ENCODE measurements at places on chromosomes 1 and 21.
A peak's percentile ranks its signal among the peaks of the same experiment; 100 is the strongest.

DNA sequence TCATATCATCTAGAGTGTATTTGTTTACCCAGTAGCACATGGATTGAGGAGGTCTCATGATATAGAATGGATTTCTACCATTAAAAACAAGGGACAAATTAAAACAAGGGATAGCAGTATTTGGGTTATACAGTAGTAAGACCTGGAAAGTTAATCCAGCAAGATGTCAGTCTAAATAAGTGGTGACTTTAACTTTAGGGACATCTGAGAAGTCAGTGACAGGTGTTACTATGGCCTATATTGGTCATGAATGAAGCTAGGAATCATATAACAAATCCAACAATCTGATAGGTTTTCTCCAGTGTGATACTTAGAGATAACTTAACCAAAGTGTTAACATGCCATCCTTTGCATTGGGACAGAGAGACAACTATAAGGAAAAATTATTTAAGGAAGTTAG, 42.7 kb upstream of the DHCR24 start:
- no peak for DNase-seq

GRCh38 chr1:9371951-9372350, 79.3 kb downstream of the SPSB1 start:
- no peak for DNase-seq

DNA sequence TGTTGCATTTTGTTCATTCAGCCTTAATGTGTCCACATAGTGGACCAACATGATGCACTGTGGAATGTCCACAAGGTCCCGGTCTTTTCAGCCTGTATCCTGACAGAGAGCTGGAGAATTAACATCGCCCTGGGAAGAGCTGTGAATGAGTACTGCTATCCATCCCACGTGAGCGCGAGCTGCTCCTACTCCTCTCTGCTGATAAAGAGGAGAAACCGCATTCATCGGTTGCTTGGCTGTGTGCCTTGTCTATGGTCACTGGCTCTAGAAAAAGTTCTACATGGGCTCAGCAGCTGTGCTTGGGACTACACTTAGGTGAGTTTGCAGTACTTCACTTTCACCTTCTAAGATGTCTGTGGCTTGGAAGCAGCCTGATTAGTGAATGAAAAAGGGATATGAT, 31.1 kb upstream of the IGSF5 start:
- DNase-seq, result no peak

DNA sequence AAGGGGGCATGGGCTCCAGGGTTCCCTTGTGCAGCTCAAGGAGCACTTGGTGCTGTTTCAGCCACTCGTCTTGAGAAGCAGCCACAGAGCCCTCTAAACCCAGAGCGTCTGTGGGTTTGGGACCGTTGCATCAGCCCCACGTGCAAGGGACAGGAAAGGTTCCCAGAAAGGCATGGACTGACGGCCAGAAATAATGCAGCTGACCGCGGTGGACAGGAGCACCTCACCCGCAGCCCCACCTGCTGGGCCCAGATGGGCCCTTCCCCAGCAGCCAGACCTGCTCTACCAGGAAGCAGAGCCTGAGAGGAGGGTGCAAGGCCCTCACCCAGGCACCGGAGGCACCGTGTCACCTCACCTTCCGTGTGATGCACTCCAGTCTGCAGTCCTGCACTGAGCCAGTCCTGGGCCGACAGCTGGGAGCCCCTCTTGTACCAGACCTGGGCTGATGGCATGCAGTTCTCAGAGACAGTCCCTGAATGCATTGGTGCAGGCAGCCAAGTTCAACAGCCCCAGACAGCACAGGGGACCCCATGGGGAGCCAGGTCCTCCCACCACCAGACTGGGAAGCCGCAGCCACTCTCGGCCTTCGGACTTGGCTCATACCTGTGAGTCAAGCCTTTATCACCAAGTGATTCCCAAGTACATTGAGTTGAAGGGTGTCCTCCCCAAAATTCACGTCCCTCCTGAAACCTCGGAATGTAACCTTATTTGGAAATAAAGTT, 4.8 kb upstream of the TFF3 start:
- DNase-seq, result no peak

DNA sequence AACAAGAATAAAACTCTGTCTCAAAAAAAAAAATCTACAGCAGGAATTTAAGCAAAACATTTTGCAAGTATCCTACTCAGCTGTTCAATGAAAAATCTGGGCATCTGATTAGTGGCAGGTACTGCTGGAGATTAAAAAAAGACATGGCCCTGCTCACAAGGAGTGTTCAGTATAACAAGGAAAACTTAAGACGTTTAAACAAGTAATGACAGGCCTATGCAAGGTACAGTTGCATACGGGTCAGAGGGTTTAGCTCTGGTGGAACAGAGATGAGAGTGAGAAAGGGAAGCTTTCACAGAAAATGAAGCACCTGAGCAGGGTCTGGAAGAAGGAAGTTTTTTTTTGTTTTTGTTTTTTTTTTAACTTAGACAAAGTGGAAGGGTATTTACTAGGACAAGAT, 23.0 kb downstream of the SNRNP40 start:
- no peak for DNase-seq

DNA sequence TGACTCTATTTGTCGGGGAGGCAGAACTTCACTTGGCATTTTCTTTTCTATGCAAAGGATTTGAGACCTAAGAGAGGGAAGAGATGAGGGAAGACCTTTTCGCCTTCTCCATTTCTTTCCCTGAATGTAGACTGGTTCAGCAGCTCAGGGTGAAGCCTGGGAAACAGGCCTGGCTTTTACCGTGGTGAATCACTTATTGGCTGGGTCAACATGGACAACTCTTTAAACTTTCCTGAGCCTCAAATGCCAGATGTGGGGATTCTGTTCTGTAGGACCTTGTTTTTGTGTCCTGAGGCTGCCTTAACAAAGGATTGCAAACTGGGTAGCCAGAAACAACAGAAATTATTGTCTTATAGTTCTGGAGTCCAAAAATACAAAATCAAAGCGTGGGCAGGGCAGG, 455.8 kb upstream of the VAMP3 start:
- DNase-seq, result no peak

- DNase-seq, result no peak
These were observed 131.3 kb downstream of the ZP4 start for GRCh38 chr1:237759377-237759776.

- no peak for DNase-seq
These were observed 6.0 kb downstream of the GLIS1 start for GRCh38 chr1:53732912-53733317.

GRCh38 chr1:232209357-232209756, 420.6 kb downstream of the SIPA1L2 start:
- DNase-seq, result no peak

DNA sequence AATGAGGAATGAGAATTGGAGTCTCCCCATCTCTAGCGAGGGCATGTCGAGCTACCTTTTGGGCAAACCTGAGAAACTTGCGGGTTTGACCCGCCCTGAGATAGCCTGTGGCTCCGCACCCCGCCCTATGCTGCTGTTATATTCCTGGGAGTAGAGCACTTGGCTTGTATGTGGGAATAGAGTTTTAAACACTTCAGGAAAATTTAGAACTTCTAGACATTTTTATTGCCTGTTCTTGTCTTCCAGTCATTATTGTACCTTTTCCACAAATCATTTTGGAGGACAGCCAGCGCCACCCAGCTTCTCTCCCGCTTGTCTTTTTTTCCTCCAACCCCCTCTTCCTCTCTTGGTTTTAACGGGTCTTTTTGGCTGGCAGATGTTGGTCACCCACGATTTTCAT, 738 bp downstream of the GNPAT start:
- peak; percentile 37 for DNase-seq

- peak; percentile 84 for DNase-seq
These were observed 57.6 kb downstream of the LDLRAD2 start for GRCh38 chr1:21869620-21870121.

- no peak for DNase-seq
These were observed 167.3 kb downstream of the FASLG start for GRCh38 chr1:172826096-172826741.

DNA sequence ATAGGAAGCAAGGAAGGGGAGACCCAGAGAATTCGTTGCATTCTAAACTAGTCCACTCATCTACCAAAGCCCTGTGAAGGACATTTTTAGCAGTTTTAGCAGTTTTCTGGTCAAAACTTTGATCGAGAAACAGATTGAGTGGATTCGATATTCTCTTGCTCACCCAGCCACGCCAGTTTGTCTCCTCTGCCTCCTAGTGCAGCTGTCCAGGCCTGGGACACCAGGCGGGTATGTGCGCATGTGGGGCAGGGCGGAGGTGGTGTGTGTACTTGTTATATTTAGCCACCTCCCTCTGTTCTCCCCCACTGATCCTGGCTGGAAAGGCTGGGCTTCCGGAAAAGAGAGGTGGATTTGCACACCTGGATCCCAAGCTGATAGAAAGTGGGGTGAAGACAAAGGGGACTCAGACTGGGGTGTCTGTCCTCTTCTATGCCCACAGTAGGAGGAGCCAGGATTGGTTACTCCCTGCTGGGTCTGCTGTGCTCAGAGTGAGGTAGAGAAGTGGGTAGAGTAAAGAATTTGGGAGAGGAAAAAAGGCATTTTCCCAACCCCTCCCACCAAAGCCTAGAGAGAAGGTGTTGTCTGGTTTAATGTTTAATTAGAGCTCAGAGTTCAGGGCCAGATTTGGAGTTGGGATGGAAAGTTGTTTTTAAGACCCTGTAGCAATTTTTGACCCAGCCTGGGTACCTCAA, 3.8 kb downstream of the LMNA start:
- peak; percentile 78 for DNase-seq

GRCh38 chr1:43387976-43388599, 1.5 kb downstream of the MED8 start:
- DNase-seq, result no peak

GRCh38 chr1:116161877-116162390, 50.7 kb downstream of the MAB21L3 start:
- DNase-seq, result no peak

DNA sequence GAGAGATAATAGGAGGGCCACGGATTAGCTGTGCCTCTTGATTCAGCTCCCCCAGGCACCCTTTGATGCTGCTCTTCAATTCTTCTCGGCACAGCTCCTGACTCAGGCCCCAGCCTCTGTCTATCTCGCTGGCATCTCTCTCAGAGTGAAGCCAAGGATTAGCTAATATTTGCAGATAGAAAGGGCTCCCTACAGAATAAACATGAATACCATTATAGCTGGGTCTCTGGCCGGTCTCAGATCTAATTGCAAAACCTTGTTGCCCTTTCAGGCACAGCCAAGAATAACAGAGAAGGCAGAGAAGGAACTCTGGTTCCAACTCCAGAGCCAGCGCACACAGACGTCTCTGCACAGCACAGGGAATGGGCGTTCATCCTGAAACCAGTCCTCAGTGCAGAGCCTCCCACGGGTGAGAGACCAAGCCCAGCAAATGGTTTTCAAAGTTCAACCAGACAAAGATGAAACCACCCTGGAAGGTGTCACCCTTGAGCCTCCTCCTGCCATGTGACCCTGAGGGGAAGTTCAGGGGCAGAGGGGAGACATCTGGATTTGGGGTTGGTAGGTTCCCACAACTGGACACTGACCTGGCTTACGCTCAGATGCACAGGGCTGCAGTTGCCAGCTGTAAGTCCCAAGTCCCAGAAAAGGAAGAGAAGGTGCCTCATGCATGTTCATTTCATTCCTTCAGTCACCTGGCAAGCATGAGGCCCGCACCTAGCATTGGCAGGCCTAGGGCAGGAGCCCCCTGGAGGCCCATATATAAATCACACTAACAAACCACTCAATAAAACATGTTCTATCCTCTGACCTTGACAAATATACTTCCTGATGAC, 394.0 kb downstream of the NPHP4 start:
- DNase-seq, result no peak

- DNase-seq, result no peak
These were observed 5.2 kb upstream of the LRRC8D start for GRCh38 chr1:89815611-89816010.

DNA sequence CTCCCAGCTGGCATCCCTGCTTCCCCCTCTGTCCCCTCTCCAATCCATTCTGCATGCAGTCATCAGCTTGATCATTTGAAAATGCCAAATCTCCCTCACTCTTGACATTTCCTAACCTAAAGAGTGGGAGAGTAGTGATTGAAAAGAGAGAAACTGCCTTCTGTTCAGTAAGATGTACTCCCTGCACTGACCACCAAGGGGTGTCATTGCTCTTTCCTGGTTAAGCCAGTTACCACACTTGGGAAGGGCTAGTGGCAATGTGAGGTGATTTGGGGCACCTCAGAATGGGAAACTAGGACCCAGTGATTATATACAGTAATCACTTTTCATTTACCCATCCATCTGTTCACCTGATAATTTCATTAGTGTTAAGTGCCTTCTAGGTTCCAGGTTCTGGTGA, 6.9 kb upstream of the TMEM269 start:
- DNase-seq, result no peak

All from left ventricle myocardium superior (tissue), 1 donor.